Small intestine (tissue), 16 donors: ENCODE measurements at places on chromosomes 4 and X. TPM values are rescaled to one million over a fixed set of nuclear protein-coding genes. Genes with fewer than 3 reads are reported as not detected.

Gene PLS3
- polyA plus RNA-seq: 10.3 TPM

Gene CSAG2
- not detected for polyA plus RNA-seq

DNA sequence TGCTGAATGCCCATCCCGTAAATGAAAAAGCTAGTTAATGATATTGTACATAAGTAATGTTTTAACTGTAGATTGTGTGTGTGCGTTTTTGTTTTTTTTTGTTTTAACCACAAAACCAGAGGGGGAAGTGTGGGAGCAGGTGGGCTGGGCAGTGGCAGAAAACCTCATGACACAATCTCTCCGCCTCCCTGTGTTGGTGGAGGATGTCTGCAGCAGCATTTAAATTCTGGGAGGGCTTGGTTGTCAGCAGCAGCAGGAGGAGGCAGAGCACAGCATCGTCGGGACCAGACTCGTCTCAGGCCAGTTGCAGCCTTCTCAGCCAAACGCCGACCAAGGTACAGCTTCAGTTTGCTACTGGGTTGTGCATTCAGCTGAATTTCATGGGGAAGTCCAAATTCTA lies at the start of gene SPP1:
Gene SPP1, plus strand, starts transcription at position 249 of the 400 bp plus-strand sequence. CDS start 1,182 bp downstream, outside the sequence.
- H3K4me3 ChIP-seq: no peak within 1 kb of the TSS
- no peaks in the 10 kb centered on the region for H3K4me1 ChIP-seq
- no peak for DNase-seq
- H3K27me3 ChIP-seq: peaks cover 4% of the 10 kb centered on the region

GRCh38 chr4:35461931-35462659 lies 782.2 kb downstream of the ARAP2 start:
- no peaks in the 10 kb centered on the region for H3K4me1 ChIP-seq
- H3K36me3 ChIP-seq: no peaks in the 10 kb centered on the region
- H3K27ac ChIP-seq: no peak overlapping the region
- no peaks in the 10 kb centered on the region for H3K27me3 ChIP-seq
- no peak for DNase-seq
- H3K4me3 ChIP-seq: no peak overlapping the region

DNA sequence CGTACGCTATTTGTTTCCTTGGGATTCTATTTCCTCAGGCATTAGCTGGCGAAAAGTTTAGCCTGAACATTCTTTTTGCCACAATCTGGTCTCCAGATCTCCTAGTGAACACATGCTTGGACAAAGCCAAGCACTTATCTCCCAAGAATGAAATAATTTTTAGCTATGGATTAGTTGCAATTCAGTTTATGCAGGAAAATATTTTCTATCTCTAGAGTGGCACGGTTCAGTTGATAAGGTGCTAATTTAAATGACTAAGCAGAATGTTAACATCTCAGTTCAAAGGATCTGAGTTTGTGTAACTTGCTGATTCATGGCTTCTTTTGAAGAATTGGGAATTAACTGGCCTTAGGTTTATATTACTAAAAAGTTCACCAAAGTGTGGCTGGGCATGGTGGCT lies 58.1 kb upstream of the JADE1 start:
- no peak overlapping the region for H3K4me3 ChIP-seq
- H3K27me3 ChIP-seq: no peaks in the 10 kb centered on the region
- H3K36me3 ChIP-seq: no peaks in the 10 kb centered on the region
- no peak for DNase-seq

DNA sequence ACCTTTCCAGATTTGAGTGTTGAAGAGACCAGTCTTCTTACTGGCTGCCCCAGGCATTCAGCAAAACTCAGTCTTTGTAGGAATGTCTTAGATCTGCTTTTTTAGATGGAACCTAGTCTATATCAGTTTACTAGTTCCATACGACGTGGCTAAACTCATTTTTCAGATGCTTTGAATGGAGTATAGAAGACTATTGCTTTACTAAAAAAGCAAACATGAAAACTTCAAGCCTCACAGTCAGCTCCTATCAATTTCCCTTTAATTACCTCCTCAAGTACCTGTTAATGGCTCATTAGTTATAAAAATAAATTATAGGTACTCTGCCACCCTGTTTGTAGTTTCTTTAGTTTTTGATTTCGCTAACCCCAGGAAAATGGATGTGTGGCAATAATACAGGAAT lies 63.0 kb upstream of the STOX2 start:
- no peak overlapping the region for H3K4me3 ChIP-seq
- H3K27ac ChIP-seq: no peak overlapping the region
- DNase-seq: no peak
- no peaks in the 10 kb centered on the region for H3K4me1 ChIP-seq
- H3K36me3 ChIP-seq: no peaks in the 10 kb centered on the region

DNA sequence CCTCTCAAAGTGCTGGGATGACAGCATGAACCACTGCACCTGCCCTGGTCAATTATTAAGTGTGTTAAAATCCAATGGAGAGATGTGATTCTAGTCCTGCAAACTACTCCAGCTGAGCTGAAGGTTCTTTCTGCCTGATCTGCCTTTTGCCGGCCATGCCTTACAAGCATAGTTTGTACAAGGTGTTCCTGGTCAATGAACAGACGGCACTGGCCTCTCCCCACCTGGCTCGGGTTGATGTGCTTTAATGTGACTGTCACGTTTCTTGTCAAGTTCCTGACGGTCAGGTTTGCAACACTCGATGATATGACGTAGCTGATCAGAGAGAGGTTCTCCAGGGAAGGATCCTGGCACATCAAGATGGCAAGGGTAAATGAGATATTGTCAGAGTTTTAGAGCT lies 23.1 kb upstream of the PHKA2 start:
- no peak for DNase-seq
- no peaks in the 10 kb centered on the region for H3K36me3 ChIP-seq
- H3K4me3 ChIP-seq: no peak overlapping the region
- no peaks in the 10 kb centered on the region for H3K27me3 ChIP-seq
- H3K27ac ChIP-seq: no peak overlapping the region
- H3K4me1 ChIP-seq: no peaks in the 10 kb centered on the region
